ENCODE measurements at places on chromosomes 3 and 15. TPM values are rescaled to one million over a fixed set of nuclear protein-coding genes. Genes with fewer than 3 reads are reported as not detected.

GRCh38 chr3:158108445-158108985, 1.4 kb upstream of the RSRC1 start:
- DNase-seq = no peak

The RPL4 gene
- total RNA-seq = 3,652 TPM

DNA sequence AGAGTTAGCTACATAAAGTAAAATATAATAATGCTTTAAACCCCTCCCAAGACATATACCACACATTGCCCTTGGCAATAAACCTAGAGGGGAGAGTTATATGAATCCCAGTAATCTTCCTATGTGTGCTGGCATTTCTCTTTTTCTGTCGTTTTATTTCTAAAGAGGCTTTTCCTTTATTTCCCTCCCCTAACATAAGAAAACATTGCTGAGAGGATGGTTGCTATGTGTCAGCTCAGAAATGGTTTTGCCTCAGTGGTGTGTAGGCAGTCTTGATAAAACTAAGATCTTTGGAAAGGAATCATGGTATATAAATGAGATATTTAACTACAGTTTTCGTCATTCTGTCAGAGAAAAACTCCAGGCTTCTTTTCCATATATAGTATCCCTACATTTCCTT, 30.0 kb downstream of the CCDC191 start:
- DNase-seq = no peak

- no peak for DNase-seq
These were observed 59.4 kb upstream of the TFRC start for GRCh38 chr3:196141052-196141865.

DNA sequence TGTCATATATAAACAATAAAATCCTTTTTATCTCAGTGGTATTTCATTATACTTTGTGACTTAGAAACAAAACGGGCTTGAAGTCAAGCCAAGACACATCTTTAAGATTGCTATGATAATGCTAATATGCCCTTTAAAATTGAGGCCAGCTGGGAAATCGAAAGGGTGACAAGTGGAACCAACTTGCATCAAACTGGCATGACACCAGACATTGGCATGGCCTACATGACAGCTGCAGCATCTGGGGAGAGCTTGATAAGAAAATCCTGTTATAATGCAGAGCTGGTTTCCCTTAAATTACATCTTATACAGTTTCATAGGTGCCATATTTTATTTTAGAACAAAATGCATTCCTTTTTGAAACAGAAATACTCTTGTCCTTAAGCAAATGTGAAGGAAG, 325.2 kb downstream of the ZBBX start:
- DNase-seq = no peak

The SLC15A2 gene
- total RNA-seq = 4.9 TPM

DNA sequence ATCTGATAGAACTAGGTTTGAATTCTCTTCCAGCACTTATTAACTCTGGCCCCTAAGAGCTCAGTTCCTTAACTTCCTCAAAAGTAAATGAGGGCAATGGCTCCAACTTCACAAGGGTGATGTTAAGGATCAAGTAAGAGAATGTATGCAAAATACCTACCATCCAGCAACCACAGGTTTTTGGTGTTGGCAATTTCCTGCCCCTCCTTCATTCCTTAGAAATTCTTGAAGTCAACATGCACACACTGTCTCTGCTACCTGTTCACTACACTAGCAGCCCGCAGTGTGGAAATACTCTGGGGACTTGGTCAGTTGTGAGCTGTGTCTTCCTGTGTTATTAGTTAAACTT, 5.0 kb downstream of the ZBED2 start:
- no peak for DNase-seq

DNA sequence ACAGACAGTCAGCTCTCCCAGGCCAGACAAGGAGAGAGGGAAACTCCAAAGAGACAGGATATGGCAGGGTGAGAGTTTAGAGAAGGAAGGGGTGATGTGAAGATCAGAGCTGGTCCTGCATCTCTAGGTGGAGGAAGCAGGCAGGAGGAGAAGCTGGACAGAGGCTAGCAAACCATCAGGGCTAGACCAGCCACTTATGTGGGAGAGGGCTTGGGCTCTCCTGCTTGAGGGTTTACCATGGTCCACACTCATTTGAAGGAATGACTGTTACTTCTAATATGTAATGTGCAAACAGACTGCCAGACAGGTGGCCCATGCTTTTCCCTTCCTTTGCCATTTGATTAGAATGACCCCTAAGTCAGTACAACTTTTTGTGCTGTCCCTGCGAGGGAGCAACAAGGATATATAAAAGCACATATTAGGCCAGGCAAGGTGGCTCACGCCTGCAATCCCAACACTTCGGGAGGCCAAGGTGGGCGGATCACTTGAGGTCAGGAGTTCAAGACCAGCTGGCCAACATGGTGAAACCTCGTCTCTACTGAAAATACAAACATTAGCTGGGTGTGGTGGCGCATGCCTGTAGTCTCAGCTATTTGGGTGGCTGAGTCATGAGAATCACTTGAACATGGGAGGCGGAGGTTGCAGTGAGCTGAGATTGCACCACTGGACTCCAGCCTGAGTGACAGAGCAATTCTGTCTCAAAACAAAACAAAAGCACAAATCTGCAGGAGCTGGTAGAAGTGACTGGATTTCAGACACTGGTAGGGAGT, 41.0 kb upstream of the MANF start:
- no peak for DNase-seq

DNA sequence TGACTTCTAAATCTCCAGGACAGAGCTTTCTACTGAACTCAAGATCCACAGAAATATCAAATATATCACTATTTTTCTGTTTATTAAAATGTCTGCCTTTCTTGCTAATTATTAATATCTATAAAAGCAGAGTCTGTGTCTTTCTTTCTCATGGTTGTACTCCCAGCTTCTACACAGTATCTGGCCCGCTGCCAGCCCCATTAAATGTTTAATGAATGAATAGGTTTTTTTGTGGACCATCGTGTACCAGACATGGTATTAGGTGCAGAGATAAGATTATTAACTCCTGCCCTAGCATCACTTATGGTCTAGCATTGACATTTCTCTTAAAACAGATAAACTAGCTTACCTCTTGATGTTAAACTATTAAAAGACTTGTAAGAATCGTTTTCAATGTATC, 111.4 kb upstream of the RBMS3 start:
- no peak for DNase-seq

The FAM174B gene
- total RNA-seq = 163 TPM

The CCR4 gene
- 0.08 TPM for total RNA-seq

DNA sequence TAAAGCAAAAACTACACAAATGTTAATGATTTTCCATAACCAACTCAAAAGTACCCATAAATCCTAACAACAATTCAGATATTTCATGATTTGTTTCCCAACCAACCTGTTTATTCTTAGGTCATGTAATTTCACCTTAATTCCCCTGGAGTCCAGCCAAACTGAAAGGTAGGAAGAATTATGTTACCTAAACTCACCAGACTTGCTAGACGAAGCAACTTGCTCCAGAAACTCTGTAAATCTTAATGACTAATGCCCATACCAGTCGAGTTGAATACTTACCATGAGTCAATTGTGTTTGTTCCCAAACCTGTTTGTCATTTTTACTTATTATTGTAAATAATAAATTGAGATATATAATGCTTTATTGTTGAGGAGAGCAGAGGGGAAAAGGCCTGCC, 1030.0 kb downstream of the TBL1XR1 start:
- no peak for DNase-seq

DNA sequence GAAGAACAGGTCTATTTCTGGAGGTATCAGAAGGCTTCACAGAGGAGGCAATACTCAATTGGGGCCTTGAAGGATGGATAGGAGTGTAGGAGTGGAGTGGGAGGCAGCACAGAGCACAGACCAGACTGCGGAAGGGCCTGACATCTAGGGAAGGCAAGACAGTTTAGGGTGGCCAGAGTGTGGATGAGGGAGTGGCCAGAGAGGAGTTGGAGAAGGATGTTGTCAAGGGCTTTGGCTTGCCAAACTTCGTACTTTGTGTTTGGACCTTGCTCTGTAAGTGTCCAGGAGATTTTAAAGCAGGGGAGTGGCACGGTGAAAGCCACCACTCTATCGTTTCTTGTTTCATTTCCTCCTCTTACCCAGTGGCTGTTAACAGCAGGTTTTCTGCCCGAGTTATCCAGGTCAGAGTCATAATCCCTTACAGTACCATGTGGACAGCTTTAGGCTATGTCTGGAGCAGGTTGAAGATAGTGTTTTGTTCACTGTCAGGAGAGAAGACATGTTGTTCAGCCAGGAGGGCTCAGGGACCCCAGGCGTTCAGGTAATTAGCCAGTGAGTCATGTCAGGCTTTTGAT, 12.3 kb downstream of the SMAD3 start:
- no peak for DNase-seq
